Osteocyte (in vitro differentiated cells): ENCODE measurements at places on chromosomes 11 and 22. TPM values are rescaled to one million over a fixed set of nuclear protein-coding genes. Genes with fewer than 3 reads are reported as not detected.
A peak's percentile ranks its signal among the peaks of the same experiment; 100 is the strongest.

GRCh38 chr22:27467711-27468110, 333.8 kb downstream of the MN1 start:
- no peaks in the 10 kb centered on the region for H3K36me3 ChIP-seq
- peaks cover 8% of the 10 kb centered on the region for H3K4me1 ChIP-seq
- no peak overlapping the region for H3K4me3 ChIP-seq
- H3K27ac ChIP-seq = no peak overlapping the region
- H3K27me3 ChIP-seq = no peaks in the 10 kb centered on the region
- DNase-seq = no peak

GRCh38 chr11:81004576-81004975, 1563.7 kb upstream of the TENM4 start:
- no peaks in the 10 kb centered on the region for H3K27me3 ChIP-seq
- H3K27ac ChIP-seq = no peak overlapping the region
- no peak for DNase-seq

GRCh38 chr11:112526699-112527416, 266.2 kb upstream of the PLET1 start:
- H3K36me3 ChIP-seq = no peaks in the 10 kb centered on the region
- no peak for DNase-seq
- peaks cover 47% of the 10 kb centered on the region for H3K4me1 ChIP-seq
- H3K27me3 ChIP-seq = no peaks in the 10 kb centered on the region
- no peak overlapping the region for H3K4me3 ChIP-seq

- H3K27ac ChIP-seq = no peak overlapping the region
- peak; percentile 49 for DNase-seq
- no peaks in the 10 kb centered on the region for H3K36me3 ChIP-seq
These were observed 871.9 kb downstream of the TBC1D22A start for GRCh38 chr22:47634347-47634746.

DNA sequence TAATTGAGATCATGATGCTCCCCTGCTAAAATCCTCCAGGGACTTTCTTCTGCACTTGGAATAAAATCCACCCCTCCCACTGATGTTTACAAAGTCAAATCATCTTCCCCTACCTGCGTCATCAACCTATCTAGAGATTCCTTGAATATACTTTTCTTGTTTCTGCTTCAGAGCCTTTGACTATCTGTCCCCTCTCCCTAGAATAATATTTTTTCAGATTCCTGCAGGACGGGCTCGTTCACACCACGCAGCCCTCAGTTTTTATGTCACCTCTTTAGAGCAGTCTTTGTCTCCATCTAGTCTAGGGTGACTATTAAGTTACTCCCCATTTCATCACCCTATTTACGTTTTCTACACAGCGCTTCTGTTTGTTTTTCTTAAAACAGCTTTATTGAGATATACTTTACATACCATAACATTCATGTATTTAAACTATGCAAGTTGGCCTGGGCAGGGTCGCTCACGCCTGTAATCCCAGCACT, 94.8 kb upstream of the SESN3 start:
- peaks cover 8% of the 10 kb centered on the region for H3K27me3 ChIP-seq
- no peak overlapping the region for H3K4me3 ChIP-seq
- H3K4me1 ChIP-seq = peaks cover 24% of the 10 kb centered on the region
- no peaks in the 10 kb centered on the region for H3K36me3 ChIP-seq
- H3K27ac ChIP-seq = peak overlapping the region; percentile 12

DNA sequence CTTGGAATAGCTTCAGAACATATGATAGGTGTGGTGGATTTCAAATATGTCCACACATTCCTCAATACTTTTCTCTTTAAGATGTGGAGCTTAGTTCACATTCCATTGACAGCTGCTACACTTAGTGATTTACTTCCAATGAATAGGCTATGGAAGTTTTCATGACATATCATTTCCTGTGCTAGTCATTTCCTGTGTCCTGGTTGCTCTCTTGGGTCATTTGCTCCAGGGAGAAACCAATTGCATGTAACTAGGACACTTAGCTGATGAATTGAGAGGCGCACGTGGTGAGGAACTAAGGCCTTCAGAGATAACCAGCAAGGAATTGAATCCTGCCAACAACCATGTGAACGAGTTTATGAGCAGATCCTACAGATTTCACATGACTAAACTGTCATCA, 120.9 kb downstream of the SLC17A6 start:
- no peaks in the 10 kb centered on the region for H3K36me3 ChIP-seq
- H3K4me1 ChIP-seq = peaks cover 7% of the 10 kb centered on the region
- H3K27me3 ChIP-seq = no peaks in the 10 kb centered on the region
- DNase-seq = no peak
- no peak overlapping the region for H3K4me3 ChIP-seq
- peak overlapping the region; percentile 11 for H3K27ac ChIP-seq

GRCh38 chr22:50318356-50318697, 8.5 kb downstream of the DENND6B start:
- H3K27ac ChIP-seq = no peak overlapping the region
- no peaks in the 10 kb centered on the region for H3K36me3 ChIP-seq
- H3K27me3 ChIP-seq = no peaks in the 10 kb centered on the region

GRCh38 chr11:75718419-75719339, 1.0 kb downstream of the MOGAT2 start:
- H3K4me3 ChIP-seq = no peak overlapping the region
- peaks cover 32% of the 10 kb centered on the region for H3K27me3 ChIP-seq
- H3K27ac ChIP-seq = no peak overlapping the region
- DNase-seq = no peak
- H3K36me3 ChIP-seq = no peaks in the 10 kb centered on the region

- no peaks in the 10 kb centered on the region for H3K4me1 ChIP-seq
- no peak for DNase-seq
- peaks cover 9% of the 10 kb centered on the region for H3K36me3 ChIP-seq
- H3K4me3 ChIP-seq = no peak overlapping the region
- no peak overlapping the region for H3K27ac ChIP-seq
These were observed 8.4 kb downstream of the KCTD17 start for GRCh38 chr22:37059876-37060449.

DNA sequence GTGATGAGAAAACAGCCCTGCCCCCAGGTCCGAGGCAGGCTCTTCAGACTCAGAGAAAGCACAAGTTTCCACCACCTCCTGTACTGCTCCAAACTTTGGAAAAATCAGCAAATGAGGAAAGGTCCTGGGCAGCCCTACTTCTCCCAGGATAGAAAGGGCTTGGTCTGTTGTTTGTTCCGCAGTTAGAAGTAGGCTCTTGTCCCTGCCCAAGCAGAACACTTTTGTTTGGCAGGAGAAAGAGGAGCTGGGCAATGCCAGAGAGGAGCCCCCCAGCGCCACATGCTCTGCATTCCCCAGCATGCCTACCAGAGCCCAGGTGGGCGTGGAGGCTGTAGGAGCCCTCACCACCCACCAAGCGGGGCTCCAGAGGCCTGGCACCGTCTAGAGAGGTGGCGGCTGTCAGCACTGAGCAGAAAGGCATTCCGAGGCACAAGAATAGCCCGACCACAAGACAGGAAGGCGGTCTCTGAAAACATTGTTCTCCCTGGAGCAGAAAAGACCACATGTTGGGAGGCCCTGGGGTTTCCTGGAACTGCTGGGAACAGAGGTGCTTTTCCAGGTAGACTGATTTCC, 90.3 kb upstream of the CD82 start:
- H3K4me3 ChIP-seq = no peak overlapping the region
- H3K4me1 ChIP-seq = no peaks in the 10 kb centered on the region
- H3K27me3 ChIP-seq = peaks cover 25% of the 10 kb centered on the region

GRCh38 chr11:71383461-71383860, 64.7 kb downstream of the DHCR7 start:
- no peak overlapping the region for H3K4me3 ChIP-seq
- DNase-seq = no peak
- H3K36me3 ChIP-seq = no peaks in the 10 kb centered on the region
- H3K27me3 ChIP-seq = no peaks in the 10 kb centered on the region

DNA sequence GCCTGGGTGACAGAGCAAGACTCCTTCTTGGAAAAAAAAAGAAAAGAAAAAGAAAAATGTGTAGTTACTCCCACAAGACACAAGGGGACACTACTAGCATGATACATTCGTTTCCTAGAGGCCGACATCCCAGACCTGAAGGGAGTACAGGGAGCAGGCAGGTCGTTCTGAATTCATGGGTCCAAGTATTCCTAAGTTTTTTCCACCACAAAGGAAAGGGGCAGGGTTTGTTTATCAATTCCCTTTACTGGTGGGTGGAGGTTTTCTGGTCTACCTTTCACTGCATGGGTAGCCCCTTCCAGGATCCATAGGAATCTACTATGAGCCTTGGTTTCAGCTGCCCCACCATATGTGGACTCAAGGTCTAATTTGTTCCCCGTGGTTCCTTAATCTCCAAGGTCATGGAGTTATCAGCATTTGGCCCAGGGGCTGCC, 11.8 kb downstream of the TIGD3 start:
- peaks cover 12% of the 10 kb centered on the region for H3K4me1 ChIP-seq
- DNase-seq = no peak
- no peaks in the 10 kb centered on the region for H3K27me3 ChIP-seq
- no peak overlapping the region for H3K4me3 ChIP-seq

GRCh38 chr11:116903090-116903489, 65.7 kb upstream of the APOA1 start:
- H3K27me3 ChIP-seq = no peaks in the 10 kb centered on the region
- DNase-seq = no peak
- peaks cover 3% of the 10 kb centered on the region for H3K4me1 ChIP-seq

DNA sequence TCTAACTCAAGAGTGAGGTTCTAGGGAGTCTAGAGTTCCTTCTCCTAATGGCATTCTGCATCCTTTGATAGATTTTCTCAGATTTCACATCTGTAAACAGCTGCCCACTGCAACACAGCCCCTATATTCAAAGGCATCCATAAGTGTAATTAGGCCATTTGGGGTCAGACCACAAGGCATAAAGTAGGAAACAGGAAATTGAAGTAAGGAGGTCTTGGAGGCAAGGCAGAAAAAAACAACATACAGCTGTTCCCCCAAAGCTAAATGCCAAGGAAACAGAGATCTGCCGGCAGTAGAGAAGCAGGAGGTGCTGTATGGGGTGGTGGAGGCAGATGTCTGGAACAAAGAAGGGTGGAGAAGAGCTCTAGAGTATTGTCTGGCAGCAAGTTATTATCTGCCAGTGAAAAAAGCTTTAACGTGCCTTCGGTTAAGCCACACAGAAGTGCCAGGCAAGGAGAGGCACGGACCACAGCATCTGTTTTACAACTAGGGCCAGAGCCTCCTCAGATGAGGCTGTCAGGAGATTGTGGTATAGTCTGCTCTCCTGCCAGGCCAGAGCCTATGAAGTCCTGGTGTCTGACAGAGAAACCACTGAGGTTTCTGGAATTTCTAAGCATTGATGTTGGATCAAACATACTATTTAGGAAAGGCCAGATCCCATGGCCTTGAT, 100.2 kb upstream of the CHRM4 start:
- DNase-seq = no peak
- H3K36me3 ChIP-seq = peaks cover 11% of the 10 kb centered on the region
- no peak overlapping the region for H3K4me3 ChIP-seq
- no peaks in the 10 kb centered on the region for H3K27me3 ChIP-seq
- no peak overlapping the region for H3K27ac ChIP-seq
- peaks cover 3% of the 10 kb centered on the region for H3K4me1 ChIP-seq

DNA sequence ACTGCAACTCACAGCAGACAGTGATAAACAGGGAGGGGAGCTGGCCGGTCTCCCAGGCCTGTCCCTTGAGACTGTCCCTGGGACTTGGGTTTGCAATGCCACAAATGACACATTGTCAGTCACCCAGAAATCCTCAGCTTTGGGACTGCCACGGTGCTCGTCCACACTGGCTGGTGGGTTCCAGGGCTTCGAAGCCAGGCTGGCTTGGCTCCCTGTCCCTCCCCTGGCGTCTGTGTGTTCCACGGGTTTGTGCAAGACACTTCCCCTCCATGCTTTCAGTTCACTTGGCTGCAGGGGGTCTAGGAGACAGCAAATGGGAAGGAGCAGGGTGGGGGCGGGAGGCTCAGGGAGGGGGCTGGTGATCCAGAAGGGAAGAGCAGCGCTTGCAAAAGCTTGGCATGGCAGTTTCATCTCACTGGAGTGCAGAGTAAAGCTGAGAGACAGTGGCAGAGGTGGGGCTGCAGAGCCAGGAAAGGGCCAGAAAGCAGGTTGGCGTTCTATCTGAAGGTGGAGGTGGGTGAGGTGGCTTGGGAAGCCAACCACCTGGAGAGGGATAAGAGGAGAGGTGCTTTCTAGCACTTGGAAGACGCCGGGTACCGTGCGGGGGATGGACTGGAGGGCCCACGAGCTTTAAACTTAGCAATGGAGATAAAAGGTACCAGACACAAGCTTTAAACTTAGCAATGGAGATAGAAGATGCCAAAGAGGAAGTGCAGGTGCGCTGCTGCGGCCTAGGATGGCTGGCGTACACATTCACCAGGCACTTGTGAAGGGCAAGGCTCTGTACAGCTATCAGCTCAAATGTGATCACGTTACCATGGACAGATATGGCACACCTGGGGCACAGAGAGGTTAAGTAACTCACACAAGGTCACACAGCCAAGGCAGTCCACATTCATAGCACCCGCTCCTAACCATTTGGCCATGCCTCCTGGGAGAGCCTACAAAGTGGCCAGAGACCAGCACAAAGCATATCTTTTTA, 86.4 kb upstream of the SHISAL1 start:
- H3K27me3 ChIP-seq = peaks cover 35% of the 10 kb centered on the region
- no peaks in the 10 kb centered on the region for H3K36me3 ChIP-seq
- no peak overlapping the region for H3K4me3 ChIP-seq
- no peak overlapping the region for H3K27ac ChIP-seq
- peaks cover 9% of the 10 kb centered on the region for H3K4me1 ChIP-seq

GRCh38 chr22:24466716-24467328, 28.3 kb upstream of the UPB1 start:
- peak overlapping the region; percentile 86 for H3K27ac ChIP-seq
- no peaks in the 10 kb centered on the region for H3K36me3 ChIP-seq
- H3K27me3 ChIP-seq = no peaks in the 10 kb centered on the region
- H3K4me3 ChIP-seq = no peak overlapping the region

DNA sequence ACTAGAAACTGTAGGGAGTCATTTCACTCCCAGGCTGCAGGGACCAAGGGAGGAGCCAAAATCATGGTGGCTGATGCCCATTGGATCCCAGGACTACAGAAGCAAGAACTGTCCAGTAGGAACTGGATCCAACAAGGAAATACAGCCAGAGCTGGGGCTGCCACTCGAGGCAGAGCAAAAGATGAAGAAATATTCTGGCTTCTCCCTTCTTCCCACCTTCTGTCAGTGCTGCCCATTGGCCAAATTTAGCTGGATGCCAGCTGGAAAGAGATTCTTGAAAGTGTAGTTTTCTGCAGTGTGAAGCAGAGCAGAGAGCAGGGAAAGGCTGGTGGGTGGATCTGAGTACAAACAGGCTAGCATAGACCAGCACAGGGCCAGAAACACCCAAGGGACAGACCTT, 45.6 kb downstream of the COMMD9 start:
- H3K36me3 ChIP-seq = peaks cover 2% of the 10 kb centered on the region
- H3K27me3 ChIP-seq = peaks cover 5% of the 10 kb centered on the region
- peaks cover 4% of the 10 kb centered on the region for H3K4me1 ChIP-seq
- no peak overlapping the region for H3K27ac ChIP-seq
- DNase-seq = no peak

DNA sequence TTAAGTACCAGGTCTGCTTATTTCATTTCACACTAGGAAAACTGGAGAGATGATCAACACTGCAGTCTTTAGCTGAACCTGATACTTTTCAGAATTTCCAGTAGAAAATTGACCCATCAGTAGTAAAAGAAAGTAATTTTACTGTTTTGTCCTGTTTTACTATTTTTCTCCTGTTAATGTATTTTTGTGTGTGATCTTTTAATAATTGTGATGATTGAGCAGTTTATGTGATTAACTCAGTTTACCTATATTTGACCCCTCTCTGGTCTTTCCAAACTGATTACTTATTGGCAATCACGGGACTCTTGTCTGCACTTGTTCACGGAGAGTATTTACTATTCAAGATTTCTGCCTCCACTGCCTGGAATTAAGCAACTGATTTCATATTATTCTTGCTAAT, 546 bp upstream of the CYP2R1 start:
- peaks cover 8% of the 10 kb centered on the region for H3K27me3 ChIP-seq
- H3K4me1 ChIP-seq = peaks cover 18% of the 10 kb centered on the region
- peak overlapping the region; percentile 50 for H3K27ac ChIP-seq
- DNase-seq = no peak
- H3K36me3 ChIP-seq = no peaks in the 10 kb centered on the region

Gene OR5P2
- not detected in 2 replicates for total RNA-seq

Gene CHRM1
- 0.27 and 0.31 TPM in 2 replicates for total RNA-seq
